ENCODE measurements at places on chromosomes 1 and 21.
A peak's percentile ranks its signal among the peaks of the same experiment; 100 is the strongest.

DNA sequence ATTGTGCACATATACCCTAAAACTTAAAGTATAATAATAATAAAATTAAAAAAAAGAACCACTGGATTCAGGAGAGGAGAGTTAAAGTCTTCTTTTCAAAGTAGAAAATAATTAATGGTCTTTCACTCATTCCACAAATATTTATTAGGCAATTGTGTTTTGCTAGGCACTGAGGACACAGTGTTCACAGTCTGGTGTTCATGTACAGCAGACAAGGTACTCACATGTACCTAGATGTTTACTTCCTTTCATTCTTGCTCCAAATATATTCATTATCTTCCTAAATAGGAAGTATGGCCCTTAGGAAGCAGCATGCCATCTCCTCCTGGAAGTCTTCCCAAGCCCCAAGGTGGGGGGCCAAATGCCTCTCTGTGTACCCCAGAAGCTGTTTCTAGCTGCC is 265.0 kb downstream of the NPHP4 start:
- no peak for DNase-seq

- DNase-seq = no peak
These were observed 57.7 kb downstream of the NTNG1 start for GRCh38 chr1:107198561-107198960.

GRCh38 chr1:212070720-212071302 is 35.3 kb downstream of the DTL start:
- no peak for DNase-seq

- peak; percentile 40 for DNase-seq
These were observed 35.4 kb upstream of the FGGY start for GRCh38 chr1:59261537-59261936.

DNA sequence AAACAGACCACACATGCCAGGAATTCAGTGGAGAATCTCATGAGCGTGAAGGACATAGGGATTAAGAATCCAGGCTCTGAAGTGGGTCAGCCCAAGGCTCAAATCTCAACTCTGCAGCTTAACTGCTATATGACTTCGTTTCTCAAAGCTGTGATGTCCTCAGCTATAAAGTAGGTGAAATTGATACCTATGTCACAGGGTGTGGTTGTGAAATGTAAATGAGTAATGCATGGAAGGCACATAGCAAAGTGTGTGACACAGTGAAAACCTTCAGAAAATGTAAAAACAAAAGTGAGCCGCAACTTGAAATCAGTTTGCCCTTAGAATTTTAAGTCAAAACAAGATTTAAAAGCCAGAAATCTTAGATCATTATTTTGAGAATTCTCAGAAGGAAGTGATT is 145.7 kb upstream of the PRMT6 start:
- DNase-seq = no peak

DNA sequence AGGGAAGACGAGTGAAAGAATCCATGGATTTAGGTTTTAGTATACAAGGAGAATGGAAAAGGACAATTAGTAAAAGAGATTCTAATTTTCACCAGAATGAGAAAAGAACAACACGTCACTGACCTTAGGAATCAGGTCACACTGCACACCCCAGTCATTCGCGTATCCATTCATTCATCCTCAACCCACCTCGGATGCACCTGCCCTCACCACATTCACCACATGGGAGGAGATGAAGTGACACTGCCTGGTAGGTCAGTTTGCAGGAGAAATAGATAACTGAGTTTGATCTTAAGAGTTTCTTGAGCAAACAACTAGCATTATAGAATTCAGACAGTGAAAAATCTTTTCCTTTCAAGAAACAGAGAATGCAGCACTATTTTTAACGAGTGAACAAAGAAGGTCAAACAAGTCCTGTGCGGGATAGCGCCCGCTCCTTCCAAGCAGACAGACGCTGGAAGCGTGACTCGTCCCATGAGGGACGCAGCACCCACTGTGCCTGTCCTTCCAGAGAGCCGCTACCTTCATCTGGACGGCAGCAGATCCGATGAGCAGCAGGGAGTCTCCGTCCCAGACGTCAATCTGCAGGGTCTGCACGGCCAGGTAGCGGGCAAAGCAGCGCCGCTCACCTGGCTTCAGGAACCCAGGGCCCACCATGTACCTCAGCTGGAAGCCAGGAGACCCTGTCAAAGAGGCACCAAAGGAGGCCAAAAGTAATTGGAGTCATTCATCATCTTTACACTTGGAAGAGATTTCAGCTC is 101.7 kb downstream of the NPHP4 start:
- no peak for DNase-seq

- DNase-seq = no peak
These were observed 55.0 kb downstream of the TRABD2B start for GRCh38 chr1:47942240-47942629.

GRCh38 chr1:168408539-168408865 is 127.8 kb downstream of the TBX19 start:
- no peak for DNase-seq

GRCh38 chr1:154846565-154847442 is 23.3 kb downstream of the KCNN3 start:
- DNase-seq = no peak

GRCh38 chr1:11738783-11739182 is 2.8 kb downstream of the AGTRAP start:
- no peak for DNase-seq

DNA sequence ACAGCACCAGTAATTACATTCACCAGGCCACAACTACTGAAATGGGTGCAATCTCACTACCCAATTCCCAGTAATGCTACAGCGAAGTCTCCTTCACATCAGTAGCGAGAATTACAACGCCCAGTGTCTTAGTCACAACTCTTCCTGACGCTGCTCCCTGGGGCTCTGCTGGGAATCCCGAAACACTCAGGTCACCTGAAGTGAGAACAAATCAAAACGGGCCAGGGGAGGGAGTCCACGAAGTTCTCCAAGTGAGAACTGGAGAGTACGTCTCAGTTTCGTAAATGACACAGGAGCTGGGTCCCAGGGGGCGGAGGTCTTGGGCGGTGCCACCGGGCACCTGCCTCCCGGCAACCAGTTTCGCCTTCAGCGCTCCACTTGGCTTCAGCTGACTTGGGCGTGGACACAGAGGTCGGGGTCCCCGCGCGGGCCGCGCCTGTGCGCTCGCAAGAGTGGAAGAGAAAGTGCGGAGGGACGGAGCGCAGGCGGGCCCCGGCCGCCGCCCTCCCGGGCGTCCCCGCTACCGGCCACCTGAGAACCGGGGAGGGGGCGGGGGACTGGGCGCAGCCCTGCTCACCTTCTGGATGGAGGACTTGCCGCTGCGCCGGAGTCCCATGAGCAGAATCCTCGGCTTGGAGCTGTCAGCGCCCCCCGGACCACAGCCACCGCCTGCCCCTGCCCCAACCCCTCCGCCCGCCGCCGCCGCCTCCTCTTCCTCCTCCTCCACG is 575 bp downstream of the RRAGC start:
- DNase-seq = peak; percentile 81

GRCh38 chr1:154784924-154785531 is 85.1 kb downstream of the KCNN3 start:
- peak; percentile 40 for DNase-seq

DNA sequence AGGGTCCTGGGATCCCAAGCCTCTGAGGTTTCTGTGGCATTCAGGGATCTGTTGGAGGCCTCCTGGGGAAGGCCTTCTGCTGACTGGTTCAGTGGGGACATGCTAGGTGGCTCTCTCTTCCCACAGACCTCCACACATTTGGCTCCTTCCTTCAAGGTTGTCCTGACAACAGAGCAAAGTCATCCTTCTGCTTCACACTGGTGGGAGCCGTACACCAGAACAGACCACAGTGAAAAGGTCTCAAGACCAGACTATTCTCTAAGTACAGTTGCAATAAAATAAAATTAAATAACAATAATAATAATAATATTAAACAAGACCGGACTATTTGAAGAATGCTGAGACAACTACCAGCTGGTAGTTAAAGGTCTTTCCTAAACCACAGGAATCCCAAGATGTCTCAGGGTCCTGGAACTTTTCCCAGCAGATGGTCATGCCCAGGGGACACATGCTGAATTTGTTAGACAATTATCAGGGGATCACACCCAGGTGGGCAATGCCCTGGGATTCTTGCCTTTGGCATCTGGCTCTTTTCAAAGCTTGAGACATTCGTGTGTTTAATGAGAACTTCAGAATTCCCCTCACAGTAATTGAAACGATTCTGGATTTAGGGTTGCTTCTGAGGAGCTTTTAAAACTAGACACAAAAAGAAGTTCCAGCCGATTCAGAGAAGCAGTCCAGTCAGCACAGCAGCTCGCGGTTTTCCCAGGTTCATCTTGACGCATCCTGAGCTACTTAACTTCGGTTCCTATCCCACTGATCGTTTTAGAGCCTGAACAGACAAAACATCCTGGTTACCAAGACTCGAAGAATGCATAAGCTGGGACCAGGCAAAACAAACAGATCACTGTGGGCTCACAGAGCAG is 22.9 kb downstream of the HTR1D start:
- no peak for DNase-seq

GRCh38 chr1:105416261-105416660 is 1640.2 kb upstream of the PRMT6 start:
- no peak for DNase-seq

- no peak for DNase-seq
These were observed 28.3 kb downstream of the SCP2 start for GRCh38 chr1:52955129-52955970.

- DNase-seq = no peak
These were observed 85.2 kb downstream of the BEND5 start for GRCh38 chr1:48691429-48692001.

GRCh38 chr1:162905174-162906158 is 44.5 kb upstream of the CCDC190 start:
- DNase-seq = no peak

DNA sequence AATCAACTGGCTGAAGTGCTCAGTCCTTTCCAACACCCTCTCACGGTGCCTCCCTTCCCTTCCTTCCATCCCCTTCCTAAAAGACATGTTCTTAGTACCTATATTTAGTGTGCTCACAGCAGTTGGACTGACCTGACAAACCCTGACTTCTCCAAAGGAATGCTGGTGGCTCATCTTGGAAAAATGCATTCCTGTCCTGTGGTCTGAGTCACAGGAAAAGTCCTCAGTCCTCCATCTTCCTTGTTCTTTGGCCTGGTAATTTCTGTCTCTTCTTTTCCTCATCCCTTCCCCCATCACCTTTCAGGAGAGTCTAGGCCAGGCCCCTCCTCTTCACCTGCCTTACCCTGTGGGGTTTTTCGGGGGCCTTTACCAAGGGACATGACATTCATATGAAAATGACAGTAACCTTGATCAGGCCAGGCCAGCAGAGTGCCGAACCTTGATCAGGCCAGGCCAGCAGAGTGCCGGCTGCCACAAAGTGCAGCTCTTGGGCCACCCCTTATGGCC is 7.2 kb downstream of the ATP1B1 start:
- no peak for DNase-seq

DNA sequence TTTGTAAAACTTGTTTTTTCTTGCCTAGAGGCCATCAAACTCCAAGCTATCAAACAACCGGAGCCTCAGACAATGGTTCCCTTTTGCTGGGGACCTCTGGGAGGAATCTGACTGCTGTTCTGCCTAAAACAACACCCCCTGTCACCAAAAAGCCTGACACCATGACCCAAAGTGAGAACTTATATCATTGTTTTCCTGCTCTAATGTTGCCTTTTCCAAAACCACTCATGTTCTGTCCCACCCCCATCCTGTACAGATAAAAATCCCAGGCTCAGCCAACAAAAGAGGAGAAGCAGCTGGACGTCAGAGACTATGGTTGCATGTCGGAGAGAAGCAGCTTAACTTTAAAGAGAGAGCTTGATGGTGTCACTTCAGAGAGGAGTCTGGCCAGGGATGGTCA is 327.2 kb upstream of the CXADR start:
- DNase-seq = no peak

- DNase-seq = peak; percentile 33
These were observed 158.9 kb upstream of the COA6 start for GRCh38 chr1:234214129-234214910.

GRCh38 chr1:173479649-173480048 is 2.5 kb downstream of the PRDX6 start:
- DNase-seq = no peak

GRCh38 chr1:191889623-191890003 is 268.6 kb upstream of the RGS18 start:
- DNase-seq = no peak

DNA sequence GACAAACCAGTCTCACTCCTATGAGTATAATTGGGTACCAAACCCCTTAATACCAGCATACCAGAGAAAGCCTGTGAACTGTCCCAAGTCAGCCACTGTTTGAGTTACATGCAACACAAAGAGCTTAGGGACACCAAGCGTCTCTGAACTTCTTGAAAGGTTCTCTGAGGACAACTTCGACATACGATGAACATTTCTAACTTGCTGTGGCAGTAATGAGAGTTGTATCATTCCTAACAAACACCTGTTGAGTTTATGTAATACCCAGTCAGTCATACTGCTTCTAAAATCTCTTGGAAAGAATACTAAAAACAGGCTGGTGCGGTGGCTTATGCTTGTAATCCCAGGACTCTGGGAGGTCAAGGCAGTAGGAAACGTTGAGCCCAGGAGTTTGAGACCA is 18.4 kb downstream of the CCT8 start:
- no peak for DNase-seq

- DNase-seq = peak; percentile 66
These were observed 3.1 kb upstream of the ARHGEF2 start for GRCh38 chr1:155981266-155982088.

DNA sequence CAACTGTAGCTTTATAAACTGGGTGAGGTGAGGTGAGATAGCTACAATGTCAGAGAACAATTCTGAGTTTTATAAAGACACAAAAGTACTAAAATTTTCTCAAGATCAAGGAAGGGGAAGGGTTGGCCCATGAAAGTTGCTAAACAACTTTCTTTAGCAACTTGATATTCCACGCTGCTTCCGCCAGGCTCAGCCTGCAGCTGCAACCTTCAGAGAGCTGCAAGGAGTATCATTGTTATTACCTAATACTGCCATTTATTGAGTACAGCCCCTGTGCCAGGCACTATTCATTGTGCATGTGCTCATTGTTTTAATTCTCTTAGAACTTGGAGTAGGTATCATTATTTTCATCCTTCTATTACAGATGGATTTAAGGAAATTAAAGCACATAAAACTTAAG is 34.1 kb upstream of the SUCO start:
- DNase-seq = no peak

- no peak for DNase-seq
These were observed 1679.0 kb upstream of the B3GALT2 start for GRCh38 chr1:194865383-194865782.

- no peak for DNase-seq
These were observed 91.7 kb downstream of the TBX15 start for GRCh38 chr1:118896416-118896815.

DNA sequence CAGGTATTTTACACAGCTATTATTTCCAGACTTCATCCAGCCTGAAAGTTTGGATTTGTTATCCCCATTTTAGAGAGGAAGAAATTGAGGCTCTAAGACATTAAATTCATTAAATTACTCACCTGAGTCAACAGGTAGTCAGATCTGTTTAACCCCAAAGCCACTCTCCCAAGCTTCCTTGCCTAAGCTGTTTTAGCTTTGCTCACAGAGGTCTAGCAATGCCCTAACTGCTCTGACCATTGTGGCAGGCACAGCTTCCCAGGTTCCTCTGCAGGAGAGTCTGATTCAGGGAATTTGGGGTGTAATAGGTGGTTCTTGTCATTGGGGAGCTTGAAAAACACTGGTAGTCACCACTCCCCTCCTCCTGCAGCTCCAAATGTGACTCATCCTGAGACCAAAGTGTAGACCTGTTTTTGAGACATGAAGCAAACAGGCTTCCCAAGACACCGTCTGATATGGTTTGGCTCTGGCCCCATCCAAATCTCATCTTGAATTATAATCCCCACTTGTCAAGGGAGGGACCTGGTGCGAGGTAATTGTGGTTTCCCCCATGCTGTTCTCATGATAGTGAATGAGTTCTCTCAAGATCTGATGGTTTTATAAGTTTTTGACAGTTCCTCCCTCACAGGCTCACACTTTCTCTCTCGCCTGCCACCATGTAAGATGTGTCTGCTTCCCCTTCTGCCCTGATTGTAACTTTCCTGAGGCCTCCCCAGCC is 142.8 kb upstream of the DNAH14 start:
- DNase-seq = no peak

Measured in tibial artery (tissue), 4 donors.